Gastrocnemius medialis (tissue), 4 donors: ENCODE measurements at places on chromosomes 1 and 21. TPM values are rescaled to one million over a fixed set of nuclear protein-coding genes. Genes with fewer than 3 reads are reported as not detected.

Gene HSD3B2
- total RNA-seq = not detected

DNA sequence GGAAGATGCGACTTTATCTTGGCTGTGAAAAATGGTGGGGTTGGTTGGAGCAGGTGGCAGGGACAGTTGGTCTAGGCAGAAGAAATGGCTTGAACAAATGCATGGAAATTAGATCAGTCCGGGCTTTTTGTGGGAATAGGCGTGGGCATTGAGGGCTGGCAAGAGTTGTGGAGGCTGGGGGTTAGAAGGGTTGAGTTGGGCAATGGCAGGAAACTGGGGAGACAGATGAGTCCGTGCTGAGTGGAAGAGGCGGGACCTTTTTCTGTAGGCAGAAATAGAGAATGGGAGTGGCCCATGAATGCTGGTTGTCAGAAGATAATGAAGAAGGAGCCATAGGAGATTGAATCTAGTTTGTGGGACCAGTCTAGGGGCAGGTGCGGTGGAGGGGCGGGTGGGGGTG, 6.9 kb downstream of the PDPN start:
- DNase-seq = no peak

GRCh38 chr1:205028924-205029323, 14.1 kb upstream of the CNTN2 start:
- no peak for DNase-seq

GRCh38 chr1:3170561-3171453, 101.8 kb downstream of the PRDM16 start:
- DNase-seq = peak; percentile 57

Gene SPRR1A
- total RNA-seq = not detected

Gene KCNT2
- total RNA-seq = 0.88 TPM

- DNase-seq = peak; percentile 42
Measured at GRCh38 chr1:32208891-32209328, at the start of gene DCDC2B. Gene DCDC2B, plus strand, starts transcription at chr1:32209089. Its CDS starts 5 bp downstream, at chr1:32209094.

Gene CYP4A22
- total RNA-seq = not detected

DNA sequence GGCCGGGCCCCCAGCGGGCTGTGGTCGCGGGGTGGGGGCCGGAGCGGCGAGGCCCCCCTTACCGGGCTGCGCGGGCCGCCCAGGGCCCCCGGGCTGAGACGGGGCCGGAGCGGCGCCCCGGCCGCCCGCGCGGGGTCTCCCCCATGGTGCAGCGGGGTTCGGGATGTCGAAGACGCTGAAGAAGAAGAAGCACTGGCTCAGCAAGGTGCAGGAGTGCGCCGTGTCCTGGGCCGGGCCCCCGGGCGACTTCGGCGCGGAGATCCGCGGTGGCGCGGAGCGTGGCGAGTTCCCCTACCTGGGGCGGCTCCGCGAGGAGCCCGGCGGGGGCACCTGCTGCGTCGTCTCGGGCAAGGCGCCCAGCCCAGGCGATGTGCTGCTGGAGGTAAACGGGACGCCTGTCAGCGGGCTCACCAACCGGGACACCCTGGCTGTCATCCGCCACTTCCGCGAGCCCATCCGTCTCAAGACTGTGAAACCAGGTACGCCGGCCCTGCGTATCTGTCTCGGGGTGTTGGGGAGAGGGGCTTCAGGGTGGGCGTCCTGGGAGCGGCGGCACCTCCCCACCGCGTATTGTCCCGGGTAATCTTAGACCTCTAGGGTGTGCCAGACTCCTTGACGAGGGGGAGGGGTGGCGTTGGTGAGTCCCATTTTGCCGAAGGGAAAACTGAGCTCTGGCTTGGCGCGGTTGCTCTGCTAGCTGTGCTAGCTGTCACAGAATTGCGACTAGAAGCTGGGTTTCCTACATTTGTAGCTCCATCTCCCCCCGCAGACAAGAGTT, 745 bp downstream of the MAGI3 start:
- DNase-seq = peak; percentile 18

DNA sequence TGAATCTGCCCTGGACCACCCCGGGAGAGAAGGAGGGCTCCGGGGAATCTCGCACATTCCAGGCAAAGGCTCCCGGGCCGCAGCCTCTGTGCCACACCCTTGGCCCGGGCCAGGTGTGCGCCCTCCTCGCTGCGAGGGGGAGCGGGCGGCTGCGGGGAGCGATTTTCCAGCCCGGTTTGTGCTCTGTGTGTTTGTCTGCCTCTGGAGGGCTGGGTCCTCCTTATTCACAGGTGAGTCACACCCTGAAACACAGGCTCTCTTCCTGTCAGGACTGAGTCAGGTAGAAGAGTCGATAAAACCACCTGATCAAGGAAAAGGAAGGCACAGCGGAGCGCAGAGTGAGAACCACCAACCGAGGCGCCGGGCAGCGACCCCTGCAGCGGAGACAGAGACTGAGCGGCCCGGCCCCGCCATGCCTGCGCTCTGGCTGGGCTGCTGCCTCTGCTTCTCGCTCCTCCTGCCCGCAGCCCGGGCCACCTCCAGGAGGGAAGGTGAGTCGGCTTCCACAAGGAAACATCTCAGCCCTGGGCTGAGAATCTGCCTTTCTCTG, at the start of gene LAMC2:
LAMC2 (plus strand) TSS at position 324 of the 550 bp plus-strand sequence; CDS start at position 413, 89 bp downstream.
- DNase-seq = no peak

DNA sequence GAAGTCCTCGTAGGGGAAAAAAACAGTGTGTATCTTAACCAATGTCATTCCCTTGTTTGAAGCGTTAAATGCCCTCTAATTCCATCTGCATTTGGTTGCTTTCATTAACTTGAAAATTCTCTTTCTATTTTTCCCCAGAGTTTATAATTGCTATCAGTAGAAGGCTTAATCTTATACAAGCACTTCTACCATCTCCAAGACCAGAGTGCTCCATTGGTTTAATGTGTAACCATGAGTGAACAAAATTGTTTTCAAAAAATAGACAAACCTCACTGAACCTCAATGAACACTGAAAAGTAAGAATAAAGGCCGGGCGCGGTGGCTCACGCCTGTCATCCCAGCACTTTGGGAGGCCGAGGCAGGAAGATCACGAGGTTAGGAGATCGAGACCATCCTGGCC, 141.3 kb downstream of the RGS7 start:
- DNase-seq = no peak

GRCh38 chr1:155910621-155911121, 478 bp downstream of the RIT1 start:
- no peak for DNase-seq

DNA sequence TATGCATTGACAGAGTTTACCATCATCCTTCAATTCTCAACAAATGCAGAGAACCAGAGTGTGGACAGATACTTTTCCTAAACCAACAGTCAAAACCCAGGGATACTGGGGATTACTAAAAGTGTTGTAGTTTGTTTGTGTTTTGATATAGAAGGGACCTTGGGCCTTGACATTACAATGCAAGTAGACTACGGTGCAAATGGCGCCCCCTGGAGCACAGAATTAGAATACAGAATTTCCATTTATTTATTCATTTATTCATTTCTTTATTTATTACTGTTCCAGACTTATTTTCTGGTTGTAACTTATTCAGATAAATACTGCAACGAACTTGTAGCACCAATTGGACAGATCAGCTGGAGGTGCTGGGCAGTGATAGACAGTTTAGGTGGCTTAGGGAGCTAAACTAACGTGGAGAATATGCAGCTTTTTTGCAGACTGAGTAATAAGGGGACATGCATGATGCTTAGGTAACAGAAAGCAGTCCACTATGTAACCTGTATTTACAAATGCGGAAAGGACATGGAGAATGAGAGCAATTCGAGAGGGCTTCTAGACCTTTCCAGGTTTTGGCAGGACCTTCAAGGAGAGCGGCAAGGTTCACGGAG, 42.6 kb downstream of the KIRREL1 start:
- DNase-seq = no peak

DNA sequence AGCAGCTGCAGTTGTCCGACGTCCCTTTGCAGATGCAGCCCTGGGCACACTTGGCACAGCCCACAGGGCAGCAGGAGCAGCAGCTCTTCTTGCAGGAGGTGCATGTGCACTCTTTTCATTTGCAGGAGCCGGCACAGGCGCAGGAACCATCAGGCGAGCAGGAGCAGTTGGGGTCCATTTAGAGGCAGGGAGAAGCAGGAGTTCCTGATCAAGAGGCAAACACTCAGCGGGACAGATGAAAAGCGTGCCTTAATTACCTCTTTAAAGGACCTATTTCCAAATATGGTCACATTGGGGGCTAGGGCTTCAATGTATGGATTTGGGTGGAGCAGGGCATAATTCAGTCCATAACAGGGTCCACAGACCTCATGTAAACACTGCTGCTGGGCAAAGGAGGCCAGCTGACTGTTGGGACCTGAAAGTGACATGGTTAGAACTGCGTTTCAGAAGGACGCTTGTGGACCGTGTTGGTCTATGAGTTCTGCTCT, 4.3 kb upstream of the CPLANE2 start:
- no peak for DNase-seq

DNA sequence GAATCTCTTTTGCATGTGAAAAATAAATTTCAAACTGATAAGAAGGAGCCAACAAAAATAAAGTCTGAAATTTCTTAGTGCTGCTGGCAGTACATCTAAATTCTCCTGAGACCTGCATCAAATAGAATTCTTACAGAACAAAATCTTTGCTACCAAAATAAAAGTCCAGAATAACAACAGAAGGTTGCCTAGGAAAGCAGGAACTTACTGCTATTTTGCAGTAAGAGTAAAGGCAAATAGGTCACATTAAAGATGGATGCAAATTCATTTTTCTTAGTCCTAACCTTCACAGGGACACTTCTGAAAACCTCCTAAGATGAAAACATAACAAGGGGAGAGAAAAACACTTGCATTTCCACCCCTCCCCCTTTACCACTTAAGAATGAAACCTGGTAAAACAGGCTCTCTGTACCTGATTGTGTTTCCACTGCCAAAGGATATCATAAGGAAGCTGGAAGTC, 59.0 kb downstream of the RUSC1 start:
- DNase-seq = no peak

Gene AMPD1
- 43.5 TPM for total RNA-seq

GRCh38 chr1:111446967-111447892, 1.8 kb downstream of the WDR77 start:
- DNase-seq = no peak

- DNase-seq = no peak
Measured at GRCh38 chr21:35342440-35342839, 293.3 kb upstream of the RUNX1 start.

GRCh38 chr1:9108056-9108665, 20.7 kb downstream of the GPR157 start:
- no peak for DNase-seq

Gene MMEL1
- total RNA-seq = not detected

Gene SFN
- total RNA-seq = 1.5 TPM

GRCh38 chr1:20530901-20531300, 21.5 kb upstream of the FAM43B start:
- no peak for DNase-seq

DNA sequence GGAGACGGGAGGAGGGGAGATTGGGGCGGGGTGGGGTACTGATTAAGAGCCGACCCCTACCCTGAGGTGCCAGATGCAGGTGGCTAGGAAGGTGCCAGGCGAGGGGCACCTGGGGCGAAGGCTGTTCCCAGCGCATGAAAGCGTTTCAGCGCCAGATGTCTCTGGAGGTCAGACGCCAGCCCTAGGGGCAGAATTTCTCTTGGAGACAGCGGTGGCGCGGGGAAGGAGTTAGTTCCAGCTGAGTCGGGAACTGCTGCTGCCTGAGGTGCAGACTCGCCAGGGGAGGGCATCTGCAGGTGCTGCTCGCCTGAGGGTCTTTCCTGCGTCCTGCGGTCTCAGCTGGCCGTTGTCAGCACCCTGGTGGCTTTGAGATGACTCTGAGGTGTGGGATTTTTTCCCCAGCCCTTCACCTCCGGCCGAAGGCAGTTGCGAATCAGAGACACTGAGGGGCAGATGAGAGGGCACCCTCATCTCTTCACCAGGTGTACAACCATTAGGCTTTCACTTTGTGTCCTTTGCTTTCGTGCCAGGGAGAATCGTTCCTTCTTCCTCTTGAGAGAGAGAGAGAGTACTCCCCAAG, 539 bp downstream of the CGN start:
- no peak for DNase-seq

Gene AGT
- 32.2 TPM for total RNA-seq

- no peak for DNase-seq
Measured at GRCh38 chr1:4585216-4585615, 69.2 kb upstream of the AJAP1 start.

DNA sequence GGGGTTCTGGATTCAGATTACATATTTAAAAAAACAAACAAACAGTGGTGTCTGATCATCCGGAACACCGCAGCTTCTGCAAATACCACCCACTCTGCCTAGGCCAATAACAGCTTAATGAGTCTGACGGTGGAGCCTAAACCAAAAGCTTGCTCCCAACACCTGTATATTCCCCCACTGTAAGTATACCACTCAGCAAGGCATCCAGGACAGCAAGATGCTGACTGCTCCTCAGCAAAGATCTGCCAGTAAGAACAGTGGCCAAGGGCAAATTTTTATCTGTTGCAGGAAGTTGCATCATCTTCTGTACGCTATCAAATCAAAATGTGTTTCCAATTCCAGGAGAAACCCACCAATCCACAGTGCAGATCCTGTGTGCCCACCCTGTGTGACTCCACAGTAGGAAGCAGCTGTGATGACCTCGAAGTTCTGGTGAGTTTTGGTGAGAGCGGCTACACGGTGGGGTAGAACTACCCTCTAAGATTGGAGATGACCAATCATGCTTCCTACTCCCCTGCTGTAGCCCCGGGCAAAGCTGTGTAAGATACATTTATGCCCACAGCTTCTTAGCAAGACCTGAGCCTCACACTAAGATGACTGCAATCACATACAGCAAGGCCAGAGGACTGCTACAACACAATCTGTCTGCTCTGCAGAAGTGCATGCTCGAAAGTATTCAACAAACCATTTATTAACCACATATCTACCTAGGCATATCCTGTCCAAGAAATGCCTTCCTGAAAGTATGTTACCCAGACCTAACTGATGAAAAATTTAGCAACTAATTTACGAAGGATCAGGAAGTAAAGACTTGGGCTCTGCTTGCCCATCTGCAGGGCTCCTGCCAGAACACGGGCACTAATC, 30.5 kb downstream of the SIPA1L2 start:
- DNase-seq = no peak

GRCh38 chr1:150268340-150268704, 494 bp downstream of the APH1A start:
- peak; percentile 65 for DNase-seq

Gene AMIGO1
- total RNA-seq = 20.9 TPM
